ENCODE measurements at places on chromosomes 1 and 21. TPM values are rescaled to one million over a fixed set of nuclear protein-coding genes. Genes with fewer than 3 reads are reported as not detected.

Gene C1QB
- polyA plus RNA-seq: 288 TPM

Gene CAMSAP2
- polyA plus RNA-seq: 11.7 TPM

Gene CELA2A
- not detected for polyA plus RNA-seq

Gene CENPL
- polyA plus RNA-seq: 2.2 TPM

Gene TRIM45
- polyA plus RNA-seq: 1.2 TPM

Gene ASPM
- 0.09 TPM for polyA plus RNA-seq

Gene OLIG2
- polyA plus RNA-seq: not detected

Gene TMEM54
- 19.6 TPM for polyA plus RNA-seq

Gene CDA
- 29.8 TPM for polyA plus RNA-seq

Gene RHD
- not detected for polyA plus RNA-seq

Gene PLA2G2C
- polyA plus RNA-seq: not detected

Gene ADCY10
- polyA plus RNA-seq: 0.11 TPM

Gene TMEM269
- not detected for polyA plus RNA-seq

Gene DCST1
- polyA plus RNA-seq: not detected

Gene SELP
- polyA plus RNA-seq: 3.0 TPM

Gene KLF17
- polyA plus RNA-seq: not detected

Gene CELA3A
- polyA plus RNA-seq: 36,211 TPM

Gene MPC2
- polyA plus RNA-seq: 76.4 TPM

Gene ADAM30
- polyA plus RNA-seq: not detected

Gene GPR3
- polyA plus RNA-seq: 1.2 TPM

Gene CD164L2
- 0.07 TPM for polyA plus RNA-seq

Gene UBAP2L
- polyA plus RNA-seq: 70.9 TPM

Measured in adipose tissue (tissue), 3 donors.